ENCODE measurements at places on chromosomes 4 and X. TPM values are rescaled to one million over a fixed set of nuclear protein-coding genes. Genes with fewer than 3 reads are reported as not detected.
A peak's percentile ranks its signal among the peaks of the same experiment; 100 is the strongest.

Gene CCSER1
- 7.0 TPM for total RNA-seq

Gene ARAP2
- 10.1 TPM for total RNA-seq

Gene AMOT
- total RNA-seq: 21.0 TPM

Gene CFAP97
- 52.9 TPM for total RNA-seq

Gene KIT
- total RNA-seq: 13.1 TPM

Gene EMCN
- total RNA-seq: 41.5 TPM

Gene DGAT2L6
- total RNA-seq: not detected

Gene CD38
- total RNA-seq: 12.1 TPM

- peak; percentile 85 for DNase-seq
These were observed 1.1 kb downstream of the OGT start for GRCh38 chrX:71533851-71534561.

DNA sequence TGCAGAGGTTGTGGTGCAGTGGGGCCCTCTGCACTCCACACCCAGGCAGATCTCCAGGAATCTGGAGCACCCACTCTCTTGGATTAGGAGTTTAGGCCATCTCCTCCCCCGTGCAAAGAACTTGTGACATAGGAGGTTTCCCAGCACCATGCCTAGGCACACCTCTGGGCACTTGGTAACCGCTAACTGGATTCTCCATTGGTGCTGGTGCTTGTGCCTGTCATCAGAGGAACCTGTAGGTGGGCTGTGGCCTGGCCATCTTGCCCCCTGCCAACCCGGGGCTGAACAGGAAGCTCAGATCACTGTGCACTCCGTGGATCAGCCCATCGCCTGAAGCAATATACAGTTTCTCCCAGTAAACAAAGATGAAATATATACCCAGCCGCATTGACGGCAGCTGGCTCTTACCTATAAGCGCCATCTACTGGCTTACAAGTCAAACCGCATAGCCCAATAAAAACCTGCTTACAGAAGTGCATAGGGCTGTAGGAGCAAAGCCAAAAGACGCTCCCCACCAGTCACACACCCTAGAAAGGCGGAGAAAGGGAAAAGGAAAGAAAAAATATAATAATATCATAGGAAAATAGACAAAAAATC, 19.1 kb upstream of the TEX13B start:
- DNase-seq: no peak

DNA sequence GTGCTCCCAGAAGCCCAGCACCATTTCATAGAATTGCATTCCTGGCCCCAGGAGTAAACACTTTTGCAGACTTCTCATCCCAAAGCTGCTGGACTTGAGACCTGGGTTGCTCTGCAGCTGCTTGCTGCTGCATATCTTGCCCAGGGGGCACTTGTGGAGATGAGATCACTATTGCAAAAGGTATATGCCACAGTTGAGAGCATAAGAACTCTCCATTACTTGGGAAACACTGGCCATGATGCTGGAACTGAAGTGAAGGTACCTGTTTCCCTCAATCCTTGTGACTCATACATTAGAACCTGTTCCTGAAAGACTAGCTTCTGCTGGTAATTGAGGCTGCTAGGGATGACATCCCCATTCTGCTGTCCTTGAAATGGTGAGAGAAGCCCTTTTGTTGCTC, 43.1 kb upstream of the WDR1 start:
- DNase-seq: no peak

DNA sequence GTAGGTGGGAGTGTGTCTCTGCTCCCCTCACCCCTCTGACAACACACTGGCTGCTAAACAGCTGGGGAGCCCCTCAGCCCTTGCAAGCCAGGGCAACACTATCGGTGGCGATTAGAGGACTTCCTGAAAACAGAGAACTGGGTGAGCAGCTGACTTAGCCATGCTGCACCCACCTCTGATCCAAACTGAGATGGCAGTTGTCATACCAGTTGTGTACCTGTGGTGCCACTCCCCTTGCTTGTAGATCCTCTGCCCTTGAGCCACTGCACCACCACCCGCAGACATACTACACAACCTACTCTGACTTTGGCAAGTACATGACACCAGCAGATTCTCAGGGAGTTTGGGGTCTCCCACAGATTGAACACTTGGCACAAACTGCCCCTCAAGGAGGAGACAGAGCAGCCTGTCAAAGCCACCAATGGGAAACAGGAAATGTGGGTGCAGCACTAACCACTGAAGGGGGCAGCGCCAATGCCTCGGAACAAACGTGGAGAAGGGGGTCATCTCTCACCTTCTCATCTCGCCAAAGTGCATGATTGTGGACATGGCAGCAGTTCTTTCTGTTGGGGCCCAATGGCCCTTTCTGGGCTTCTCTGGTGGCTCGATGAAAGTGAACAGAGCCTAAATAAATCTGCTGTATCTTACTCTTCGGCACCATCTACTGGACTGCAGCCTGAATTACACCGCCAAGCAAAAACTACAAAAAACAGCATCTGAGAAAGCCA, 119.8 kb downstream of the NEK1 start:
- no peak for DNase-seq

DNA sequence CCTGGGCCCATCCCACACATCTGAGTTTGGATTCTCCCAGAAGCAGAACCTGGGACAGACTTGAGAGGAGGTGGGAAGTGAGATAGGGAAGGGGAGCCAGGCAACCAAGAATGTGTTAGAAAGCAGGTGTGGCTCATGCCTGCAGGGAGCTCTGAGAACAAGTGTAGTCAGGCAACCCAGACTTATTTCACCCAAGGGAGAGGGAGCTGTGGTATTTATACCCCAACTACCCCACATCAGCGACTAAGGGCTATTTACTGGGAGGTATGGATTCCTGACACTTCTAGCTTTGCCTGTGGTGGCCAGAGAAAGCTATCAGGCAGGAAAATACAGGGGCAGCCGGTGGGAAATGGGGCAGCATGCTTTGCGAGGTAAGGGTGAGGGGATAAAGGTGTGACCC, 125.8 kb upstream of the MSX1 start:
- no peak for DNase-seq

GRCh38 chr4:187606581-187606980, 389.0 kb upstream of the ZFP42 start:
- DNase-seq: no peak

GRCh38 chr4:173746424-173746823, 216.4 kb upstream of the HAND2 start:
- DNase-seq: no peak

DNA sequence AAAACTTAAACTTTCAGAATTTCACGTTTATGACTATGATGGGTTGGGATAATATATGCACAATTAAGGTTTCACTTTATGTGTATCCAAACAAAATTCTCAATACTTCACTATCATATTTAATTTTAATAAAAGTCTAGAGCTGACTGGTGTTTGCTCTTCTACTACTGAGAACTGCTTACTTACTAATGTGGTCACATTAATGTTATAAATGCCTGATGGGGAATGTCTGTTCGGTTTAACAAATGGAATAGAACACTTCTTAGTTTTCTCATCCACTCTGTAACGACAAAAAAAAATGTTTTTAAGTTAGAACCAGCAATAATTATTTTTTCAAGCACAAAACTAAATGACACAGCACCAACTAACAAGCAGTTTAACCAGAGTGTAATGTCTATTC, 34.3 kb downstream of the CDKL2 start:
- DNase-seq: no peak

GRCh38 chrX:13836575-13836974, 19.7 kb upstream of the GPM6B start:
- no peak for DNase-seq

- no peak for DNase-seq
These were observed 43.5 kb downstream of the NDST3 start for GRCh38 chr4:118077767-118078105.

DNA sequence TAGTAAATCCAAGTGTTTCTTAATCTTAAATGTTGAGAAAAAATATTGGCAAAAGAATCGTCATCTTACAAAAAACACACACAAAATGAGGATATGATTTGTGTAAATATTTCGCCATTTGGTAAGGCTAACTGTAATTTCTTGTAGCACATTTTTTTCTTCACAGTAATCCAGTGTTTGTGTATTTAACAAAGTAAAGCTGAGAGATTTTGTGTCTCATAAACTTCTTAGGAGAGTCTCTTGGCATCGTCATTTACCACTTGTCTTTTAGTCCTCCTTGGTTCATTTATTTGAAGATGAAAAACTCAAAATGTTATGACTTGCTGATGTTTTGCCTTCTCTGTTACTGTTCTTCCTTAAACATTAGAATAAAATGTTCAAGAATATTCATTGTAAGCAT, 326.7 kb upstream of the PITX2 start:
- DNase-seq: no peak

GRCh38 chrX:30904186-30904585, 15.1 kb upstream of the TAB3 start:
- no peak for DNase-seq

- DNase-seq: no peak
These were observed 11.8 kb downstream of the CASP6 start for GRCh38 chr4:109691411-109691920.

DNA sequence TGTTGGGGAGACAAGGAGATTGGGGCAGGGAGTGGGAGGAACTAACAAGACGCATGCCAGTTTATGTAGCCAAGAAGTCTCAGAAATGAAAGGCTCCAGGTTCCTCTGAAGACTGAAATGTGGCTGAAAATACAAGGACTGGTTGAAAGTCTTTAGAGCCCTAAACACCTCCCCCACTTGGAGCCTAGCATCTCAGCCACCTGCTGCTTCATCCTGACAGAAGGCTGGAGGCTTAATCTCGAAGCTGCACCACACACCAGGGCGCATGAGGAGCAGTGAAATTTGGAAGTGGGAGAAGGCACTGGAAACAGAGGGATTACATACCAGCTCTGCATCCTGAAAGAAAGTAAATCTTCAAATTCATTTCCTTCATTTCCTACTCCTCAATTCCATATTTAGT, 160.7 kb upstream of the FTHL17 start:
- DNase-seq: no peak

GRCh38 chr4:22501715-22502095, 14.2 kb downstream of the ADGRA3 start:
- DNase-seq: no peak
